ENCODE measurements at places on chromosomes 5 and 9. TPM values are rescaled to one million over a fixed set of nuclear protein-coding genes. Genes with fewer than 3 reads are reported as not detected.
A peak's percentile ranks its signal among the peaks of the same experiment; 100 is the strongest.

The ORM2 gene
- total RNA-seq: not detected

GRCh38 chr9:12884736-12885395 is 110.0 kb downstream of the LURAP1L start:
- H3K4me3 ChIP-seq: no peak overlapping the region
- H3K27ac ChIP-seq: no peak overlapping the region
- DNase-seq: no peak
- no peaks in the 10 kb centered on the region for H3K27me3 ChIP-seq

- no peaks in the 10 kb centered on the region for H3K36me3 ChIP-seq
- H3K4me1 ChIP-seq: no peaks in the 10 kb centered on the region
- no peak overlapping the region for H3K27ac ChIP-seq
- no peak for DNase-seq
- no peaks in the 10 kb centered on the region for H3K27me3 ChIP-seq
- H3K4me3 ChIP-seq: no peak overlapping the region
These were observed 77.3 kb upstream of the ATP10B start for GRCh38 chr5:160929360-160929759.

GRCh38 chr5:168288349-168289245 is 2.8 kb upstream of the WWC1 start:
- H3K4me1 ChIP-seq: peaks cover 25% of the 10 kb centered on the region
- H3K27me3 ChIP-seq: peaks cover 13% of the 10 kb centered on the region
- no peak for DNase-seq
- no peak overlapping the region for H3K4me3 ChIP-seq
- no peak overlapping the region for H3K27ac ChIP-seq

DNA sequence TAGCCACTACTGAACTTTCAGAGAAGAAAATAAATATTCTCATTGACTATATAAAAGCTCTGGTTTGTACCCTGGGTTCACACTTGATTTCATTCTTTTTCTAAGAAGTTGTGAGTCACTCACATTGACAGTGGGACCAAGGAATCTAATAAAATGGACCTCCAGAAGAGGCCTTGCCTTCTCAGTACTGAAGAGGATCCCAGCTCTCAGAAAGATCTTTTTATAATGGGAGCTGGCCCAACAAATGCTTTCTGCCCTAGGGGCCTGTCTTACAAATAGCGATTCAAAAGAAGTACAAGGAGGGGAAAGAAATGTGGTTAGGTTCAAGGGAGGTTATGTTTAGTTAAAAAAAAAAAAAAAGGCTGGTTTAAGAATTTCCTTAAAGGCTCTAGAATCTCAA is 237.9 kb downstream of the ISL1 start:
- no peak for DNase-seq
- no peaks in the 10 kb centered on the region for H3K4me1 ChIP-seq
- H3K36me3 ChIP-seq: no peaks in the 10 kb centered on the region
- no peak overlapping the region for H3K27ac ChIP-seq

DNA sequence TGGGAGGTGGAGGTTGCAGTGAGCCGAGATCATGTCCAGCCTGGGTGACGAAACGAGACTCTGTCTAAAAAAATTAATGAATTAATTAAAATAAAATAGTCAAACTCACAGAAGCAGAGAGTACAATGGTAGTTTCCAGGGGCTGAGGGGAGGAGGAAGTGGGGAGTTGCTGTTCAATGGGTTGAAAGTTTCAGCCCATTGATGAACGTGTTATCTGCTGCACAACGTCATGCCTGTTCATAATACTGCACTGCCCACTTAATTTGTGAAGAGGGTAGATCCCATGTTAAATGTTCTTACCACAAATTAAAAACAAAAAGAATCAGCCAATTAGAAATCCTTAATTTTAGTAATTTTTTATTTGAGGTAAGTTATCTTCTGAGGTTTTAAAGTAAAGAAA is 16.4 kb upstream of the RUFY1 start:
- no peak for DNase-seq
- no peaks in the 10 kb centered on the region for H3K27me3 ChIP-seq
- peaks cover 35% of the 10 kb centered on the region for H3K4me1 ChIP-seq
- peak overlapping the region; percentile 77 for H3K4me3 ChIP-seq
- no peaks in the 10 kb centered on the region for H3K36me3 ChIP-seq

Data from activated B cell treated with CpG ODN at 0.5 μM for 24 hours (primary cell).